Stomach (tissue), 19 donors: ENCODE measurements at places on chromosomes 5 and 9. TPM values are rescaled to one million over a fixed set of nuclear protein-coding genes. Genes with fewer than 3 reads are reported as not detected.

GRCh38 chr5:16456103-16456832 is 9.3 kb downstream of the ZNF622 start:
- DNase-seq = no peak

DNA sequence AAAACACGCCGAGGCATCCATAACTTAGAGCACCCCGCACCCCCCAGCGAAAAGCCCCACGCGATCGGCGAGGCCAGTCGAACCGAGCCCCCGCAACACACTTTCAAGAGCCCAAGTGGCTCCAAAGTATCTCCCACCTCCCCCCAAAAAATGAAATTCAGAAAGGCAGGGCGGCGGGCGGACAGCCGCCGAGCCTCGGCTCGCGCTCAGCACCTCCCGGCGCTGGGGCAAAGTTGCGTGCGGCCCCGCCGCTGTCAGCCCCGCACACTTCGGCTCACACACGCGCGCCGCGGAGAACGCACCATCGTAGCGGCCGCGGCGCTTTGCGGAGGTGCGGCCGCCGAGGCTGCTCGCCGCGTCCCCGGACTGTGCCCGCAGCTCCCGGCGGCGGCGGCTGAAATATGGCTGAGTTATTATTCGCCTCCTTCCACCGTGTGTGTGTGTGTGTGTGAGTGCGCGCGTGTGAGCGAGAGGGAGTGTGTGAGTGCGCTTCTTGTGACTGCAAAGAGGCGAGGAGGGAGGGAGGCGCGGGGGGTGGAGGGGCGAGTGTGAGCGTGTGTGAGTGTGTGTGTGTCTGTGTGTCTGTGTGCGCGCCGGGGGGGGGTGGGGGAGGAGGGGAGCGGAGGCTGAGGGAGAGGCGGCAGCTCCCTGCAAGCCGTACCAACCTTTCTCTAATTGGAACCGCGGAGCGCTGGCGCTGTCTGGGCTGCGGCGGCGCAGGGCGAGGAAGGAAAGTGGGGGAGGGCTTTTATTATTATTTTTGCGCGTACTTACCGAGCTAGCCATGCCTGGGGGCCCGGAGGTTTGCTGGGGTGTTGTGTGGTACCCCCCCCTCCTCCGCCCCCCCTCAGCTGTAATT is 599 bp downstream of the MLLT3 start:
- peak; percentile 92 for DNase-seq

DNA sequence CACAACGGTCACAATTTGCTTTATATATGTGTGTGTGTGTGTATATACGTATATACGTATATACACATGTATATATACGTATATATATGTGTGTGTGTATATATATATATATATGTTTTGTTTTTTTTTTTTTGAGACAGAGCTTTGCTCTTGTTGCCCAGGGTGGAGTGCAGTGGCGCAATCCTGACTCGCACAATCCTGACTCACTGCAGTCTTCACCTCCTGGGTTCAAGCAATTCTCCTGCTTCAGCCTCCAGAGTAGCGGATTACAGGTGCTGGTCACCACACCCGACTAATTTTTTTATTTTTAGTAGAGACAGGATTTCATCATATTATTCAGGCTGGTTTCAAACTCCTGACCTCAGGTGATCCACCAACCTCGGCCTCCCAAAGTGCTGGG is 3.1 kb downstream of the RNF38 start:
- DNase-seq = no peak

DNA sequence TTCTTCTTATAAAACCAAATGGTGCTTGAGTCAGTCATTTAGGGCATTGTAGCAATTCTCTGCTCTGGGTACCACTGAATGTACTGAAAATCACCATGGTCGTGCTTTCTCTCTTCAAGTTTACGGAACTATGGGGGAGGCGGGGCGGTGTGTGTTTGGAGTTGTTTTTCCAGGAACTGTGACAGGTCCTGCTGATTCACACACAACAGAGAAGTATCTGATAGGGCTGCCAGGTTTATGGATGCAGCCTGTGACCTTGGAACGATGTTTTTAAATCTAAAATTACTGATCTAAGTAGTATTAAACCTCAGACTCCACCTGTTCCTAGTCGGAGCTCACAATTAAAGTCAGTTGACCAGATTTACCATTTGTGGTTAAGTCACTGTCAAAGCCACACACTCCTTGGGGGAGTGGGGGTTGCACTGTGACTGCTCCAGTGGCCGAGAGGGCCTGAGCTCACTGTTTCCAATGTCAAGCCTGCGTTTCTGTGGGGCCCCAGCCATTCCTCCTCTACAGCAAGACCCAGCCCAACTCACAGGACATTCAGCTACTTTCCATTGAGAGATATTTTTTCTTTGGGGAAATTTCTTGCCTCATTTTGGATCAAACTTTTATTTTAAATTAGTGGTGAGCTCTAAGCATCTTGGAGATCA is 44.4 kb downstream of the GADD45G start:
- no peak for DNase-seq

- DNase-seq = no peak
These were observed 93.4 kb upstream of the SLC30A5 start for GRCh38 chr5:69000216-69000919.

DNA sequence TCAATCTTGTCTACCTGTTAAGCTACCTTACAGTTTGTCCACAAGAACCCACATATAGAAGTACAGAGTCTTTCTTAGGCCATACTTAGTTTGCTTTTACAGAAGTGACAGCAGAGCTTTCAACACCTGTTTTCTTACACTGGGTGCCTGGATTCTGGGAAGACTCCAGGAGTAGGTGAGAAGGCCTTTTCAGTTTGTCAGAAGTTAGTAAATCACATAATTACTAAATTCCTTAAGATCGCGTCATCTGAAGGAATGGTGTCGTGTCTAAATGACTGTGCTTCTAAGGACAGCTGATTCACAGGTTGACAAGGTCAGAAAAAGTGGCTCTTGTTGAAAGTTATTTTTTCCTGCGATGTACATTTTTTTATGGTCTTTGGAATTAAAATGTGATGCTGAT is 97.0 kb upstream of the FAM120A start:
- no peak for DNase-seq

DNA sequence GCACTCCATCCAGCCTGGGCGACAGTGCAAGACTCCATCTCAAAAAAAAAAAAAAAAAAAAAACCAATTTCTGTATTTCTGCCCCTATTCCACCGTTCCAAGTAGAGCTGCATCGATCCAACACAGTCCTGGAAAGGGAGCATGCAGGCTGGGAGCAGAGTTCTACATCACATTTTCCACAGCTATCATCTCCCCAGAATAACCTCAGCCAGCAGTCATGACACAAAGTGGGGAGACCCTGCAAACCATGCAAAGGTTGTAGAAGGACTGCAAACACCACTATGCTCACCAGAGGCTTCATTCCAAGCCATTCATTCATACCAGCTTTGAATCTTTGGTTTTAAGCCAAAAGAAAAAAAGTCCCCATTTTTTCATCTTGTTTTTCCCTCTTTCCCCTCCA is 20.8 kb upstream of the ZNF354A start:
- DNase-seq = no peak

Gene LEAP2
- 0.92 TPM for total RNA-seq

Gene PCDHGB5
- total RNA-seq = 1.8 TPM
